ENCODE measurements at places on chromosomes 2 and 18. TPM values are rescaled to one million over a fixed set of nuclear protein-coding genes. Genes with fewer than 3 reads are reported as not detected.
A peak's percentile ranks its signal among the peaks of the same experiment; 100 is the strongest.

Gene OBSL1
- 50.3 TPM for total RNA-seq

DNA sequence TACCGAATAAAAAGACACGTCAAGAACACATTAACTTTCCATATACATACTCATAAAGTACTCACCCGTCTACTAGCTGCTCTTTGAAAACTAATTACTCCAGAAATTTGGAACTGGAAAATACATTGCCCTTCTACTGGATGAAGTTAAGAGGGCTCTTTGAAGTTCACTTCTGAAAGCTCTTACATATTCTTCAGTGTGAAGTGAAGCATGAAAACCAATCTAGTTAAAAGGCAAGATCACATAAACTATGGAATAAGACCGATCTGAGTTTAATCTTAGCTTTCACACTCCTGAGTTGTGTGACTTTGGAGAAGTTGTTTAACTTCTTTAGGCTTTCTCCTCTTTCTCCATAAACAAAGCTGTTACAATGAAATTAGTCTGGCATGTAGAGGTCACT lies 38.5 kb downstream of the REV1 start:
- DNase-seq = no peak

Gene FMNL2
- total RNA-seq = 25.8 TPM

GRCh38 chr2:165572151-165572550 lies 102.7 kb downstream of the CSRNP3 start:
- no peak for DNase-seq

Gene ASPRV1
- 3.5 TPM for total RNA-seq

Gene NOSTRIN
- 71.2 TPM for total RNA-seq

DNA sequence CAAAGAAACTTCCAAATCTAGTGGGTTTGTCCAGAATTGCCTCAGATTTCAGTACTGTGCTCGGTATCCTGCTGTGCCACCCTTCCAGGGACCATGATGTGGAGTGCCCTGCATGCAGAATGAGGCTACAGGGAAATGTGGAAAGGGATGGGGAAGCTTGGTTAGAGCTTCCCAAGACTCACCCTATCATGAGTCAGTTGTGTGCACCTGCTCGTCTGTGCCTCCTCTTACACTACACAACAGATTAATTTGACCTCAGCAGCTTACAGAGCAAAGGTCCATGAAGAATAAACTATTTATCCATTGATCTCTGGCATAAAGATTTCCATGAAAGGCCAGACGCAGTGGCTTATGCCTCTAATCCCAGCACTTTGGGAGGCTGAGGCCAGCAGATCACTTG lies 21.3 kb upstream of the NCK2 start:
- DNase-seq = no peak

DNA sequence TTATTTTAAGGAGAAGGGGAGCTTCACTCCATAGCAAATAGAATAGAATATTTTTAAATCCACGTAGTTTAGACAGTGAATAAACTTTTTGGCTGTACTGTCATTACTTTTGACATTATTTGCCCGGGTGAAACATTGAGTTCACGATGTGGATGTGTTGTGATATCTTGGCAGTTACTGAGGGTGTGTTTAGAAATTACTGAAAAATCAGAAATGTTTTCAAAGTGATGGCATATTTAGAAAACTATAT lies 769 bp upstream of the FAM98A start:
- no peak for DNase-seq

- DNase-seq = no peak
Measured at GRCh38 chr2:49192036-49192435, 37.7 kb upstream of the FSHR start.

Gene RGPD3
- not detected for total RNA-seq

Gene ARHGAP28
- 33.8 TPM for total RNA-seq

Gene LRRC30
- not detected for total RNA-seq

DNA sequence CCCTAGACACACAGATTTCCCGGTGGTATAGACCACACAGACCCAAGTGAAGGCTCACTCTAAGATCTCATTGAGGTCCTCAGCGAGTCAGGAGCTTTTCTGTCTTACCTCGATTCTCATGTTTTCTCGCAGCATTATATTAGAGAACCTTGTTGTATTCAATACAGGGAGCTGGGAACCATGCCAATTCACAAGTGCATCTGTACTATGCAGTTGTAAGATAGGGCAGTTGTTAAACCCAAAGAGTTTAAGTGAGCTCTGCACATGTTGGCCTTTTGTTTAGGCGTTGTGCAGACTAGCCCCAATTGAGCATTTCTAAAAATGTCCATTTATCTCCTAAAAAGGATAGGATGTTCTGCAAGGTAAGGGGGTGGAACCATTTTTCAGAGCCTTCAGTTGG lies 59.6 kb downstream of the FEZ2 start:
- DNase-seq = no peak

DNA sequence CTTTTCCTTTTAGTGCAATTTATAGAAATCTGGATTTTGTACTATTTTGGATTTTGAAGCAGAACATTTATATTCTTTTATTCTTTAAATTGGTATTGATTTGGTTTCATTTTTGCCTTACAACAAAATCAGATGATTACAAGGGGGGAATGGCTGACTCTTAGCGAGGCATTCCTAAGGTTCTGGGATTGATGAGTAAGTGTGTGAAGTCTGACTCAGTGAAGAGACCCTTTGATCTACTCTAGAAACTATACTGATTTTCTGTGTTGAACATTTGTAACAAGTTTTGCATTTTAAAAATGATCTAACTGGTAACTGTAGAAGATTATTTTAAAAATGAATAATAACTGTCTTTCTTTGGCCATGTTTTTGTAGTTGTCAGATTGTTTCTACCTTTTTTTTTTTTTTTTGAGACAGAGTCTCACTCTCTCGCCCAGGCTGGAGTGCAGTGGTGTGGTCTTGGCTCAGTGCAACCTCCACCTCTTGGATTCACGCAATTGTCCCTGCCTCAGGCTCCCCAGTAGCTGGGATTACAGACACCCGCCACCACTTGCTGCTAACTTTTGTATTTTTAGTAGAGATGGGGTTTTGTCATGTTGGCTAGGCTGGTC lies 48.7 kb downstream of the TTC39C start:
- no peak for DNase-seq

DNA sequence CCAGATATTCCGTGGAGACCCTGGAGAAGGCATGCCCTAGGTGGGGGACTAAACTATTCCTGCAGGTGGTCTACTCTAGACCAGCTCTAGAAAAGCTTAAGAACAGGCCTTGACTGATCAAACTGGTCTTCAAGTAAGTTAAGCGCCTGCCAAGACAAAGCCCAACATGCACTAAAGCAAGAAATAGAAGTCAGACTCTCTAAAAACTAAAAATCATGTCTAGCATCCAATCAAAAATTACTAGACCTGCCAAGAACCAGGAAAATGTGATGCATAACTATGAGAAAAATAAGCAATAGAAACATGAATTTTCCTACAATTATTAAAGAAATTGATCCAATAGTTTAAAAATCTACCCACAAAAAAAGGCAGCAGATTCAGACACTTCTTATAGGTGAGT lies 13.6 kb downstream of the KIF1A start:
- DNase-seq = no peak

GRCh38 chr18:23223641-23224040 lies 88.4 kb downstream of the CABLES1 start:
- DNase-seq = no peak

- peak; percentile 18 for DNase-seq
Measured at GRCh38 chr18:70293166-70293565, 4.3 kb downstream of the SOCS6 start.

DNA sequence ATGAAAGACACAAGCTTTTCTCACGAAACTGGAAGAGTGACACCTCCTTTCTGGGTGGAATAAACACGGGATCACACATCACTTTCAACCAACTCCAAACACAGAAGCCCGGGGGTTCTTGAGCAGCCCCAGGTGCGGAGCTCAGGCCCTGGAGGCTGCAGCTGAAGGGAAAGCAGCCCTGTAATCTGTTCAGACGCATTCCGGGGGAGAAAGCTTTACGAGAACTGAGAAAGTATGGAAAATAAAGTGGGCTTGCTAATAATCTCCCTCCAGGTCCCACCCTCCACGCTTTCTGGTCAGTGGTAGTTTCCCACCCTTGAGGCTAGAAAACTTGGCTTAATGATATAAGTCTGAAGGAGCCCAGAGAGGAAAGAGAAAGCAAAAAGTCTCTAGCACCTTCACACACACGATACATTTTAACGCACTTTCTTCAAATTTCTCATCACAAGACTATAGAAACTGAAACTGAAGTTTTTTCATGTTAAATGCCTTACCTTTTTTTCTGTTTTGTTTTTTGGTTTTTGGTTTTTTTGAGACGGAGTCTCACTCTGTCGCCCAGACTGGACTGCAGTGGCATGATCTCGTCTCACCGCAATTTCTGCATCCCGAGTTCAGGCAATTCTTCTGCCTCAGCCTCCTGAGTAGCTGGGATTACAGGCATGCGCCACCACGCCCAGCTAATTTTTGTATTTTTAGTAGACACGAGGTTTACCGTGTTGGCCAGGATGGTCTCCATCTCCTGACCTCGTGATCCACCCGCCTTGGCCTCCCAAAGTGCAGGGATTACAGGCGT lies 141.3 kb downstream of the AFF3 start:
- no peak for DNase-seq

DNA sequence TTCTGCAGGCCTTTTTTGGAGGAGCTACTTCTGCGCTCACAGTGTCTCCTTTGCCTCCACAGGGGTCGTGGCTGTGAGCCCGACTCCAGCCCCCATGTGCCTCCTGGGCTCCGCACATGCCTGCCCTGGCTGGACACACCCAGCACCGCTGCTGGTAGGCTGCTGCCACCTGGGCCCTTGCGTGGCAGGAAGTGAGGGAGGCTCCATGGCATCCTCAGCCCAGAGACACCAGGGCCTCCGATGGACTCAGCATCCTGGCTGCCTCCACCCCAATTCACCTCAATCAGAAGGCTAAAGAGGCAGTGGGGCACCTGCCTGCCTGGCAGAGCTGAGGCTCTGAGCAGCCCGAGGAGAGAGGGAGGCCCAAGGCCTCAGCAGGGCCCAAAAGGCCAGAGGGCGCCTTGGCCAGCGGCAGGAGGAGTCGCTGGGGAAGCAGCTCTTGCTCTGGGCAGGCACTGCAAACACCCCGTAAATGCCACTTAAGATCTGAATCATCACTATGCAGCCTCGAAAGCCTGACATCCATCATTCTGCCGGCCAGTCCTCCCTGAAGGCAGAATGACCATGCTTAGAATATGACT lies 68.3 kb upstream of the OTOS start:
- no peak for DNase-seq

DNA sequence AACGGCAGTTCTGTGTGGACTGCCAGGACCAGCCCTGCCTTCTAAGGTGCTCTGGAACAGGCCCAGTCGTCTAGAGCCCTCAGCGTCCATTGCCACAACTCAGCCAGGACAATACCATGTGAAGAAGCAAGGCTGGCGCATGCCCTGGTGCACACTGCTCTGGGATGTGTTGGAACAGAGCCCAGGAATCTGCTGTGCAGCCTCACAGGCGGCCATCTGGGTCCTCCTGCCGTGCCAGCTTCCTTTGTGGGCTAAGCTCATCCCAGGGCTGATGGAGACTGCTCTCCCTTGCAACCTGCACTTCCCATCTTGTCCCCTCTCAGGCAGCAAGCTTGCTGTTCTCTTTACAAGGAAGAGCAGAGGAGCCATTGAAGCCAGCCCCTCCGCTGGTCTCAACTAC lies 246.4 kb upstream of the PXDN start:
- DNase-seq = no peak

- DNase-seq = no peak
Measured at GRCh38 chr2:186537019-186537418, 51.0 kb downstream of the ZC3H15 start.

Gene GPR45
- not detected for total RNA-seq

- DNase-seq = no peak
Measured at GRCh38 chr2:65228263-65228750, 676 bp downstream of the ACTR2 start.

- peak; percentile 58 for DNase-seq
Measured at GRCh38 chr18:3511980-3512379, 62.0 kb downstream of the TGIF1 start.

GRCh38 chr2:33278245-33278943 lies 198.1 kb upstream of the RASGRP3 start:
- no peak for DNase-seq
